ENCODE measurements at places on chromosomes 1 and 21.

DNA sequence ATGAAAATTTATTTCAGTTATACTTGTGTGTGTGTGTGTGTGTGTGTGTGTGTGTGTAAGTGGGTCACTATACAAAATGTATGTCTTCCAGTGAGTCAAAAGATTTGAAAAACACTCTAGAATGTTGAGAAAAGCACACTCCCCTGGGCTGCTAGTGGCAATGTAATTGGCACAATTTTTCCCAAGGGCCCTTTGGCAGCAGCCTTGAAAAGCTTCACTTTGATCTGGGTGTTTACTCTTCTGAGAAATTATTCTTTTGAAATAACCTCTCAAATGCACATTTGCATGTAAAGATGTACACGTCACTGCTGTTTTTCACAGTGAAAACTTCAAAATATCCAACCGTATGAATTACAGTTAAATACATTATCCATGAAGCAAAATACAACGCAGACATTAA lies 22.1 kb upstream of the SLC44A3 start:
- no peak for DNase-seq

GRCh38 chr1:3599286-3599811 lies 12.0 kb downstream of the MEGF6 start:
- DNase-seq: no peak

DNA sequence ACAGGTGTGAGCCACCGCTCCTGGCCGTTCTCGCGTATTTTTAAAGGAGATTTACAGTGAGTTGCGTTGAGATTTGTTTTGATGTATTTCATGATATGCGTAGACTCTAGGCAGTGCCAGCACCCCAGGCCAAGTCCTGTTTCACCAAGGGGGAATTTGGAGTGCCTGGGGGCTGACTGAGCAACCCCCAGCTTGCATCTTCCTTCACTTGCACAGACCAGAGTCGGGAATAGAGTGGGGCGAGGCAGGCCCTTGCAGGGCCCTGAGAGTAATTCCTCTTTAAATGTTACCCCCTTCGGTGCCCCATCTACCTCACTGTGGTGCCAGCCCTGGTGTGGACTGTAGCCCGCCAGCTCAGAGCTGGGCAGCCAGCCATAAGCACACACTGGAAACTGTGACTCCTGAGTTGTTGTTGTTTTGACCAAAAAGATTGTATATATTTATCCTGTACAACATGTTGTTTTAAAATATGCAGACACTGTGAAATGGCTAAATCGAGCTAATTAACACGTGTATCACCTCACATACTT lies 269.5 kb downstream of the NPHP4 start:
- no peak for DNase-seq

DNA sequence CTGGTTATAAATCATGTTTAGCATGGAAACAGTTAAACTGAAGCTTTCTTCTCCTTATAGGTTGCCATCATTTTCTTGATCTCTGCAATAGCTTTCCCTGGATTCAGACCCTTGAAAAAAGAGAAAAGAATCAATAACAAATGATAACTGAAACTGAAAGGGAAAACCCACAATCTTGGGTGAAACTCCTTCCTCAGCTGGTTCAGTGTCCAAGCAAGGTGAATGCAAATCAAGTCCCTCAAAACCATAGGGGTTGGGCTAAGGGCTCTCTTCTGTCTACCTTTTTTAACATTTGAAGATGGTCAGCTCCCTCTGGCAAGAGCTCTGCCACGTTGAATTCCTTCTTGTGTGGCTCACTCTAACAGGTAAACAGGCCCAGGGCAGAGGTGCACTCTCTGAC lies 7.1 kb upstream of the ATP13A2 start:
- no peak for DNase-seq

GRCh38 chr1:158685085-158685484 lies 1.4 kb downstream of the SPTA1 start:
- DNase-seq: no peak
